Activated CD8-positive, alpha-beta T cell treated with anti-CD3 and anti-CD28 coated beads for 36 hours (primary cell): ENCODE measurements at places on chromosomes 11 and 22. TPM values are rescaled to one million over a fixed set of nuclear protein-coding genes. Genes with fewer than 3 reads are reported as not detected.

DNA sequence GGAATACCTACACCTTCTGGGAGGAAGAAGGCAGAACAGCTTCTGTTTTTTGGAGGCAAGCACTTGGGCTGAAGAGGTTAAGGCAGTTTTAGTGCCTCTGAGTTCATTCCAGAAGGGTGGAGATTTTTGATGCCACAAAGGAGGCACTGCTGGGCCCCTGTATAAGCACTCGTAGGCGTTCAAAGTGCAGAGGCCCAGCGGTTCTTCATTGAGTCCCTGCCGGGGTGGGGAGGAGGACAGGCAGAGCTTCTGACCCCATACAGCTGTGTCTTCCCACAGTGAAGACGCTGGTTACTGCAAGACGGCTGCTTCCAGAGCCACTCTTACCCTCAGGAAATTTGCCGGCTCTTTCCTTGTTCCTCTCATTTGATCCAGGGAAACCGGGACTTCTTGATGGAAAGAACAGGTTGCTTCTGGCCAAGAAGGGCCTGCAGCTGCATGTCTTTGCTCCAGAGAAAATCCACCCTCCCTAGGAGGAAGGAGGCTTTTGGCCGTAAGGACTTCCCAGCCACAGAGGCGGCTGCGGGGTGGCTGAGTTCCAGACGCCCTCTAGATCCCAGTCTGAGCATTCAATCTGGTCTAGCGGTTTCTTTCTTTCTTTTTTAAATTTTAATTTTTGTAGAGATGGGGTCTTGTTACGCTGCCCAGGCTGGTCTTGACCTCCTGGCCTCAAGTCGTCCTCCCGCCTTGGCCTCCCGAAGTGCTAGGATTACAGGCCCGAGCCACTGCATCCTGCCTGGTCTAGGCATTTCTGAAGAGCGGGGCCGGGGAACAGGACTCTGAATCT lies 9.4 kb downstream of the ADAMTS15 start:
- DNase-seq = no peak

- DNase-seq = no peak
These were observed 90.2 kb downstream of the SWAP70 start for GRCh38 chr11:9754010-9754471.

GRCh38 chr11:115304774-115305472 lies 199.3 kb downstream of the CADM1 start:
- DNase-seq = no peak

MS4A4E gene
- total RNA-seq = not detected

DNA sequence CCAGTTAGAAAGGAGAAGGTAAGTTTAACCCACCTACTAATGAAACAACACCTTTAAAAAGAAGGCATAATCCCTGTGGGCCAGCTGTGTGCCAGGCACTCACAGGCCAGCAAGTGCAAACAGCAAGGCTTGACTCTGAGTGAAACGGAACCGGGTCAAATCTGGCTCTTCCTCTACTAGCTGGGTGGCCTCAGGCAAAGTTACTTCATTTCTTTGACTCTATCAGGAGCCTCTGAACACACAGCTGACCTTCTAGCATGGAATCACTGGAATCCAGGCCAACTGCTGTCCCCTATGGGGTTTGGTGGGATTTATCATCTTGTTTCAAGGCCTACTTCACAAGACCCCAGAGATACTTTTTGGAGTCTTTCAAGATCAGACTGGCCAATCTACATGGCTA lies 3.3 kb downstream of the RAB38 start:
- DNase-seq = no peak

GRCh38 chr11:114080219-114080618 lies 20.7 kb downstream of the ZBTB16 start:
- no peak for DNase-seq

UPK3A gene
- not detected for total RNA-seq

PHETA2 gene
- 1.3 TPM for total RNA-seq

- no peak for DNase-seq
These were observed 3.6 kb downstream of the TNRC6B start for GRCh38 chr22:40181323-40181722.

DNA sequence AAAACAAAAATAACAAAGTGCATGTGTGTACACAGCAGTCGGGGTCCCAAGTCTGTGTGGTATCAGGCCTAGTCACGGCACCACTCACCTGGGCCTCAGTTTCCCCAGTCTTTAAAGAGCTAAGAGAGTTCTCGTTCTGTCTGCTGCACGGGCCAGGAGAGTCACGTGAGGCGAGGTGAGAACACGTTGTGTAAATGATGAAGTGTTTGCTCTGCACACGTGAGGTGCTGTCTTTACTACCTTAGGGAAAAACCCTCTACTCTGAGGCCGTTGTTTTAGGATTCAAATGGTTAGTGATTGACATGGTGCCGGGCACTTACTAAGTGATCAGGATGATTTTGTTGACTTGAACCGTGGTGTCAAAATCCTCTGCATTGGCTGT lies 86.5 kb upstream of the PPARA start:
- DNase-seq = no peak

DNA sequence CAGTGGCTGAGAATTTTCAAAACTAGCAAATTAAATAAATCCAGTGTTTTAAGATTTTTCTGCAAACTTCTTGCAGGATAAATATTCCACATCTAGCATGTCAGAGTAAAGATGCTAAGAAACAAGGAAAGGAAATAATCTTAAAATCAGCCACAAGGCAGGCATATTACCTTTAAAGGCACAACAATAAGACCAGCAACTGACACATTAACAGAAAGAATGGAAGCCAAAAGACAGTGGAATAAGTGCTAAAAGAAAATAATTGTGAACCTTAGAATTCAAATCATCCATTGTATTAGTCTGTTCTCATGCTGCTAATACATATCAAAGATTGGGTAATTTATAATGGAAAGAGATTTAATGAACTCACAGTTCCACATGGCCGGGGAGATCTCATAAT lies 132.4 kb downstream of the FAR1 start:
- DNase-seq = no peak
